ENCODE measurements at places on chromosomes 5 and 9.

DNA sequence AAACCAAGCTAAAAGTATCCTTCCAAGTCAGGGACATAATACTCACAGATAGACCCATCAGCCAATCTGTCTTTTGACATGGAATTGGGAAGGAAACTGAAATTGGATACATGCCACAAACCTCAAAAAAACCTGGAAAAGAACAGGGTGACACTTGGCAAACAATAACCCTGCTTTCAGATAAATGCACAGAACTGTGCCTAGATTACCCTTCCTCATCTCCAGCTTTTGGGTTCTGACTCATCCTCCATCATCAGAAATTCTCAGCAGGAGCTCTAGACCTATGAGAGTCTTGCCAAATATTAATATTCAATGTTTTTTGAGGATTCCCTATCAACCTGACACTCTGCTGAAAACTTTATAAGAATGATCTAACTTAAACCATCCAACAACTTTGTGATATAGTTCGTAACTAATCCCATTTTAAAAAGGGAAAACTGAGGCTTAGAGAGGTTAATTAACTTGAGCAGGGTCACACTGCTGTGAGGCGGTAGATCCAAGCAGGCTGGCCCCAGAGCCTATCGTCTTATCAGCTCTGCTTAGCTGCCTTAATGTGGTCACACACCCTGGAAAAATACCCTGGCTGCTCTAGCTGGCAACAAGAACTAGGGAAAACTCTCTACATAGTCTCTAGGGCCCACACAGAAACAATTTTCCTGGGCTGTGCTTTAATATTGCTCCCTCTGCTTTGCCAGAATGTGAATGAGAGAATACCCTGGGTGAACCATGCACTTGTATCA lies 157.0 kb upstream of the TRPC7 start:
- no peak for DNase-seq

DNA sequence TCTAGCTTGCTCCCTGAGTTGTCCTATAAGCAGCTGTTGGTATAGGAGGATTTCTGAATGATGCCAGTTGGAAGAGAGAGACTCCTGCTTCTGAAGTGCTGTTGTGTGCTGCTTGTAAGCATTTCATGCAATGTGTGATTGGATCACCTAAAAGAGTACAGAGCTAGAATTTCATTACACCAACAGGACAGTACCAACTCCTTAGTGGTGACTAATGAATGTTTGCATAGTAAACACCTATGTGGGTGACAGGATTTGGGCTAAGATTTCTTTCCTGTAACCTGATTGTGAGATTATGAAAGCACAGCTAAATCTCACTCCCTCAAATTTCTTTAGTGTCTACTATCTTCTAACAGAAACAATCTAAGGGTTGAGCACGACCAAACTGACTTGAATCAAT lies 67.0 kb downstream of the GCNT1 start:
- no peak for DNase-seq

DNA sequence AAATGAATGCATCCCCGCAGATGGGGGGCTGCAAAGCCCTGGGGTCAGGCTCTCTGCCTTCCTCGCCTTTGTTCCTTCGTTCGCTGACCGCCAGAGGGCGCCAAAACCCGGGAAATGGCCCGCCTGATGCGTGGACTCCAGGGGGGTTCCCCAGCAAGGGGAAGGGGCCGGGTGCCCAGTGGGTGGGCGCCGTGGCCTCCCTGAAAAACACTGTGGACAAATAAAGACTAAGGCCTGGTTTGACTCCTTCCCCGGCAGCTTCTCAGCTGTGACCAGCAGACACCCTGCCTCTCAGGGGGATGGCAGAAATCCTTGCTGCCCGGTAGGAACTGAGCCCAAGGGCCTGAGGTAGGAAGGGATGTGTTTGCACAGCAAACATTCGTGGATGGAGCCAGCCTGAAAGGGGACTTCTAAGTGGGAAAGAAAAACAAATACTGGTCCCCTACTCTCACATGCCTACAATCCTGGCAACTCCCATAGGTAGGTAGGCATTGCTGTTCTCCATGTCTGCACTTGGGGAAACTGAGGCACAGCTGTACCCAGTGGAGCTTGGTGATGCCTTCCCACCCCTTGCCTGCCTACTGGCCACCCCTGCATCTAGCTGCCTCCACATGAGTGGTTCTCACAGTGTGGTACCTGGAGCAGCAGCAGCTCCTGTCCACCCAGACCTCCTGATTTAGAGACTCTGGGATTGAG lies 57.7 kb downstream of the DUSP1 start:
- peak; percentile 47 for DNase-seq

DNA sequence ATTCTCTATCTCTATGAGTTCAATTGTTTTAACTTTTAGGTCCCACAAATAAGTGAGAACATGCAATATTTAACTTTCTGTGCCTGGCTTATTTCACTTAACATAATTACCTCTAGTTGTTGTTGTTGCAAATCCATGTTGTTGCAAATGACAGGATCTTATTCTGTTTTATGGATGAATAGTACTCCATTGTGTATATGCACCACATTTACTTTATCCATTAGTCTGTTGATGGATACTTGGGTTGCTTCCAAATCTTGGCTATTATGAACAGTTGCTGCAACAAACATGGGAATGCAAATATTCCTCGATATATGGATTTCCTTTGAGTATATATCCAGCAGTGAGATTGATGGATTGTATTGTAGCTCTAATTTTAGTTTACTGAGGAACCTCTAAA lies 36.3 kb downstream of the MEGF9 start:
- no peak for DNase-seq

- no peak for DNase-seq
Measured at GRCh38 chr5:8857051-8857450, 688.8 kb downstream of the SEMA5A start.

DNA sequence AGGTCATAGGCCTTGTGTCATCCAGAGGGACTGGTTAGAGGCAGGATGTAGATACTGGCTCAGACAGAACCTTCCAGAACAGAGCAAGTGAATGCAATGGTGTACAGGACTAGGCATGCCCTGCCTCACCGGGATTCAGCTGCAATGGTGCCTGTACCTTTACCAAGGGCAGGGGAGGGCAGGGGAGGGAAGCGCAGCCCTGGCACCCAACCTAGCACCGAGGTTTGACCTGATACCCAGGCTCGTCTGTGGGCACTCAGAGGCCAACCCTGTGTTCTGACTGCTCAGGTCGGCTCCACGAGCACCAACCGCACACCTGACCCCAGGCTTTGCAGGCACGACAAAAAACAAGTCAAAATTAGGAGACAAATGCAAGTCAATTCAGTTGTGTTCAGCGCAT lies 47.3 kb upstream of the GFPT2 start:
- DNase-seq: no peak

GRCh38 chr9:93117924-93118862 lies 15.9 kb downstream of the NINJ1 start:
- no peak for DNase-seq

- no peak for DNase-seq
Measured at GRCh38 chr5:128262911-128263310, 179.3 kb downstream of the SLC12A2 start.

DNA sequence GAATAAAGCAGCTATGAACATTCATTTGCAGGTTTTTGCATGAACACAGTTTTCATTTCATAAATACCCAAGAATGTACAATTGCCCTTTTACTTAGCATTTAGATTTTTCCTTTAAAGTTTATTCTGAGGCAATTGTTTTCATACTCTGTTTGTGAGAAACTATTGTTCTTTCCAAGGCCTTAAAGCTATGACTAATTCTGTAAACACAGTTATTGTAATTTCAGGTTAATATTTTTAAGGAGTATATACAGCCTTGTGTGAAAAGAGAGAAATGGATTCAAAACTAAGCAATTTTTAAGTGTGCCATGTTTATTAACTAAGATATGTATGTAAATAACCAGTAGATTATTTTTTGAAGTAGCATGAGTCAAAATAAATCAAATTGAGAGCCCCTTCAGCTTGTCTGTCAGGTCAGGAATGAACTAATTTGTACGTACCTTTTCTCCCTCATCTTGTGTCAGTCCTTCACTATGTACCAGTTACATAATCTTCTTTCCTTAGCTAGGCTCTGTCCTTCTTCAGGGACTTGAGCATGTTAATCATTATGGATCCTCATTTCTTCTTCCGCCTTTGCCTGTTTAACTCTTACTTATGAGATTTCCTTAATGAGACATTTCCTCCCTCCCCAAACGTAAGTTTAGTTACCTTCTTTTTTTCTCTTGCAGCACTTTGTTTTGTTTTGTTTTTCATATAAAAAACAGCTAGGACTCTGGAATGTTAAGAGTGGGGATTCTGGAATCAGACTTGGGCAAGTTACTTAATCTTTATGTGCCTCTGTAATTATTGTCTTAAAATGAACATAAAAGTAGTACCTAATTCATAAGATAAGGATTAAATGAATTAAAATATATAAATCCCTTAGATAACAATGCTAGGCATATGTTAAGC lies 63.6 kb downstream of the NIPBL start:
- DNase-seq: no peak

GRCh38 chr5:93569300-93570160 lies 11.5 kb downstream of the NR2F1-AS1 start:
- no peak for DNase-seq

- no peak for DNase-seq
Measured at GRCh38 chr9:130541533-130541932, 37.8 kb upstream of the FUBP3 start.

- peak; percentile 23 for DNase-seq
Measured at GRCh38 chr5:179858241-179858585, 404 bp downstream of the MRNIP start.

DNA sequence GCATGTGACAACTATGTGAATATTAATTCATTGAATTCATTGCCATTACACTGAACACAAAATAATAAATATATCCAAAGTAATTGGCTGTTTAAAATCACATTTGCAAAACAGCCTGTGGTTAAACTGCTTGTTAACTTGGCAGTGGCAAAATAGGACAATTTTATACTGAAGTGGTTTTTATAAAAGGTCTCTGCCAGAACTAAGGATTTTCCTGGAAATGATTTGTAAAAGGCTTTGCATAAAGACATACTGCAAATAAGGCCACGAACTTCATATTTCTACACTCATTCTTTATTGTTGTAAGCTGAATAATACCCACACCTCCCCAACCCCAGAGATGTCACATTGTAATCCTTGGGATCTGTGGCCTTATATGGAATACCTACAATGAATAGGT lies 370.3 kb upstream of the RGMB start:
- no peak for DNase-seq

GRCh38 chr9:105281926-105282325 lies 37.5 kb downstream of the SLC44A1 start:
- no peak for DNase-seq

DNA sequence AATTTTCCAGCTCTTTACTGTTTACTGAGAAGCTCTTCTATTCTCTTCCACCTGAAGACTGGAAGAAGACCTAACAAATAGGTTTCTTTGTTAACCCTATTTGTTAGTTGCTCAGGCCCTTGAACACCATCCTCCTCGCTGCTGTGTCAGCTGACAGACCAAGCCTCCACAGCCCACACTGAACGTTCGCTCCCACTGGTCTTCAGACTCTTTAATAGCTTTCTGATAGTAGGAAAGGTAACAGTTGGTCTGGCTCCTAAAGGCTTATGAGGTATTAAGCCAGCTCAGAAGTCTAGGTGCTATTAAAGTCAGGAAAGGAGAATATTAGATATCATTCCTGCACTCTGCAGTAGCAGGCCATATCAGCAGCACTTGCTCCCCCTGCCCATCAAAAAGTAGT lies 23.3 kb upstream of the F2R start:
- no peak for DNase-seq

DNA sequence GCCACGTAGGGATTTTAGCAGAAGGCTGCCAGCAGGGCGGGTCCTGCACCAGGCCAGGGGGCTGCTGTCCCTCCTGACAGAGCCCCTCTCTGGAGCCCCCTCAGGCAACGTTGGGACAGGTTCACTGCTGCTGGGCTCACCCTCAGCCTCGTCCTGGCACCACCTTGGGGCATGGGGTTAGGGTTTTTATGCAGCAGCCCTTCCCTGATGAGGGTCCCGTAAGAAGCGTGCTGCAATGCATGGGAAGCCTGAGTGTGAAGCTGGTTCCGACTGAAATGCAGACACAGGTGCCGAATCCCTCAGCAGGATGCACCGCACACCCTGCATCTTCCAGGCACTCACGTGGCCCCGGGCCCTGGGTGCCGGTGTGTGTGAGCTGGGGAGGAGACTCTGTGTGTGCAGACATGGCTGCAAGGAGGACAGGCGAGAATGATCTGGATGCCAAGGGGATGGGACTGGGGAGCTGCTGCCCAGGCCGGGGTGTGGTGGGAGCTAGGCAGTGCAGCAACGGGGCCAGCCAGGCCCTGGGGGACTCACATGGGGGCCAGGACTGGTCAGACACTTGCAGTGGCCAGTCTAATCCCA lies 27.1 kb downstream of the ZDHHC11B start:
- DNase-seq: peak; percentile 12

DNA sequence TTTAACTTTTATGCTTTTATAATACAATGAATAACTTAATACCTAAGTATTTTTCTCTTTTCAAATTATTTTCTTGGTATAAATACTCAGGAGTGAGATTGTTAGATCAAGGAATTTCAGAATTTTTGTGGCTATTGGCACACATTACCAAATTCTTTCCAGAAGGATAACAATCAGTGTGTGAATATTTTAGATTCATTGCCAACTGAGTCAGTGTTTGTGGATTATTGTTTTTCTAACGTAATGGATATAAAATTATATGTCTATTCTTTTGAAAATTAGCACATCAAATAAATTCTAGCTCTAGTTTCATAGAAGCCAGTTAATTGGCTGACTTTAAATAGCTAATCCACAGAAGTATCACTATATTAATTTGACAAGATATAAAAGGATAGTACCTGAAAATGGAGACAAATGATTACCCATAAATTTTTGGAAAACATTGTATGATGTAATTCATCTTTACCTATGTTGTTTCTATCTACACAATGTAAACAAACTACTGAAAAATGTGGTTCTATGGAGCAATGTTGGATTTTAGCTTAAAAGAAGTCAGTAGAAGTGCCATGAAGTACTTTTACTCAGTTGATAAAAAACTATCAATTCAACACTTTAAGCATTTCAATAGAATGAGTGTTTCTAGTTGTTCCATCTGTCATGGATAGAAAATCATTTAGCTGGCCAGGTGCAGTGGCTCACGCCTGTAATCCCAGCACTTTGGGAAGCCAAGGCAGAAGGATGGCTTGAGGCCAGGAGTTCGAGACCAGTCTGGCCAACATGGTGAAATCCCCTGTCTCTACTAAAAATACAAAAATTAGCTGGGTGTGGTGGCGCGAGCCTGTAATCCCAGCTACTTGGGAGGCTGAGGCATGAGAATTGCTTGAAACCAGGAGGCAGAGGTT lies 185.1 kb downstream of the ADAMTSL1 start:
- DNase-seq: no peak

GRCh38 chr9:15901572-15901971 lies 348.7 kb downstream of the CCDC171 start:
- no peak for DNase-seq

GRCh38 chr9:113538701-113539430 lies 75.3 kb downstream of the RGS3 start:
- DNase-seq: no peak

Measured in stimulated activated CD4-positive, alpha-beta T cell treated with anti-CD3 and anti-CD28 coated beads, Interleukin-15, amount 100 ng/mL, for 1 hour (primary cell).